HTR-8/SVneo (cell line): ENCODE measurements at places on chromosomes 1 and 21.

- peak; percentile 84 for DNase-seq
Measured at GRCh38 chr1:42966688-42967612, 8.3 kb upstream of the SLC2A1 start.

DNA sequence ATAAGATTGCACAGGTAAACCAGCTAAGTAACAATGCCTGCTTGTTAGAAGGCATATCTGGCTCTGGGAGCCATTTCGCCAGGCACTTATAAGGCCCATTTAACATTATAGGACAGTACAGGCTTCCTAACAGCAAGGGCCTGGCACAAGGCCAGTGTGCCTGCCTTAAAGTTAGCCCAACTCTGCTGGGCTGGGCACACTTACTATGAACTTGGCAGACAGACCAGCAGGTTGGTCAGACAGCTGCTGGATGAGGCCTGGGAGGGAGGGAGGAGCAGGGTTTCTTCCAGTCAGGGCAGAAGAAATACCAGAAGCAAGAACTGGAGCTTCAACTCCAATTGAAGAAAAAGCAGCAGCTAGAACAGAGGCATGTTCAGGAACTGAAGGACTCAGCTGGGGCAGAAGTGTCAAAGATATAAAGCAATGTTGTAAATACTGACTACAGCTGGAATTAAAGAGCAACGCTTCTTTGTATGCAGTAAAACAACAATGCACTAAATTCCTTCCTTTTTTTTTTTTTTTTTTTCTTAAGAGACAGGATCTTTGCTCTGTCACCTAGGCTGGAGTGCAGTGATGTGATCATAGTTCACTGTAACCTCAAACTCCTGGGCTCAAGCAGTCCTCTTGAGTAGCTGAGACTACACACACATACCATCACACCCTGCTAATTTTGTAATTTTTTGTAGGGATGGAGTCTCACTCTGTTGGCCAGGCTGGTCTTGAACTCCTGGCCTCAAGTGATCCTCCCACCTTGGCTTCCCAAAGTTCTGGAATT, 4.9 kb downstream of the CACHD1 start:
- DNase-seq: no peak

GRCh38 chr1:1291023-1291528, 10.8 kb downstream of the SCNN1D start:
- no peak for DNase-seq

GRCh38 chr1:32500387-32501209, 35.7 kb downstream of the ZBTB8B start:
- DNase-seq: no peak

- peak; percentile 83 for DNase-seq
Measured at GRCh38 chr1:11037740-11038182, 9.3 kb downstream of the MASP2 start.

DNA sequence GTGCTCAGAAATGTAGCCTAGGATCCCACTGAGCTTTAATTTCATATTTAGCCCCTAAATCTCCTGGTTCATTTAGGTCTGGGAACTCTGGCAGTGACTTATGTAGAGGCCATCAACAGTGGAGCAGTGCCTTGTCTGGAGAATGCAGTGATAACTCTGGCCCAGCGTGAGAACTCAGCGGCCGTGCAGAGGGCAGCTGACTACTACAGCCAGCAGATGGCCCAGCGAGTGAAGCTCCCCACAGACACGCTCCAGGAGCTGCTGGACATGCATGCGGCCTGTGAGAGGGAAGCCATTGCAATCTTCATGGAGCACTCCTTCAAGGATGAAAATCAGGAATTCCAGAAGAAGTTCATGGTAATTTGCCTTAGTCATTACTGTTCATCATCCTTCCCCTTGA, 17.8 kb downstream of the GBP6 start:
- DNase-seq: no peak

DNA sequence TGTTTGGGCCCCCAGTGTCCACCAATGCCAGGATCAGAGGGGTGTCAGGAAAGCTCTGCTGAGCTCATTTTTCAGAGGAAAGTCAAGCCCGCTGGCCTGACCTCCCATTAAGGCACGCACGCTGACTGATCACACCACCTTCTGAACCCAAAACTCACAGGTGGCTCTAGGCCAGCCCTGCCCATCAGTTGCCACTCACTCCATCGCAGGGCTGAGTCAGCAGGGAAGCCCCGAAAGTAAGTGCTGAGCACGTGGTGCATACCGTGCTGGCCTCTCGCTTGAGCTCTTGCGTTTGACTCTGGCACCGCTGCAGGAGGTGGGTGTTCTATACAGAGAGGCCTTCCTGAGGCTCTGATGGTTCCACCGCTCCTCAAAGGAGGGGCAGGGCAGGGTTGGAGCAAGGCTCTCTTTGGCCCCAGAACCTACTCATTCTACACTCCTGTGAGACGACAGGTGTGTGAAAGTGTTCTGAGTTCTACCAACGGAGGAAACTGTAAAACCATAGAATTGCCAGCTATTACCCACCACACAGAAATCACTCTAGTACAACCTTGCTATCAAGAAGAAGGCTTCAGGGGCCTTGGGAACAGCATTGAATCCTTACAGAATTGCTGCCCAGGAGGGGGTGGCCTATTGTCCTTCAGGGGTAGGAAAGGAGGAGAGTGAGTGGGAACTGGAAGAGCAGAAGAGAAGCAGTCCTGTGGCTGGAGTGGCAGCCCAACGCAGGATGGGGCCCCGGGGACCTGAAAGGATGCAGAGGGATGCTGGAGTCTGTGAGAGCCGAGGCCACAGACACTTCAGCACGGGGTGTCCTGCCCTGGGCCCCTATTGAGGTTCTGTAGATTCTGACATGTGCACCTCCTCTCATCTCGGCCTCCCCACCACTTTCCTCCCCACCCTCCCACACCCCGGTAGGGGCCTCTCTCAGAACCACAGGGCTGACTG, 214.7 kb upstream of the EDN2 start:
- DNase-seq: no peak

GRCh38 chr1:241096982-241097381, 260.0 kb downstream of the RGS7 start:
- no peak for DNase-seq

DNA sequence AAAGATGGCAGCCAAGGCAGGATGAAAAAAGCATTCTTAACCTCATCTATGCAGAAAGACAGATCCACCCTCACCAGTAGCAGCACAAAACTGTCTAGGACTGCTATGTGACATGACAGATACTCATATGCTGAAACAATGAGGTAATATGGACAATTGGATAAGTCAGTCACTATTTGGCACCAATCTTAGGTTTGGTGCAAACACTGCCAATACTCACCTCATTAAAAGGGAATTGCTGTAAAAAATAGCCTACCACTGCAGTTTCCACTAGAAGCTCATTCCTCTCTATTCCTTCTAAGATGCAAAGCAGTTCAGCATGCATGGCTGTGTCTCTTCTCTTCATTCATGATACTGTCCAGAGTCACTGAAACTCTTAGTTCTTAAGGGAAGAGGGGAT, 91.7 kb downstream of the TBX15 start:
- no peak for DNase-seq

DNA sequence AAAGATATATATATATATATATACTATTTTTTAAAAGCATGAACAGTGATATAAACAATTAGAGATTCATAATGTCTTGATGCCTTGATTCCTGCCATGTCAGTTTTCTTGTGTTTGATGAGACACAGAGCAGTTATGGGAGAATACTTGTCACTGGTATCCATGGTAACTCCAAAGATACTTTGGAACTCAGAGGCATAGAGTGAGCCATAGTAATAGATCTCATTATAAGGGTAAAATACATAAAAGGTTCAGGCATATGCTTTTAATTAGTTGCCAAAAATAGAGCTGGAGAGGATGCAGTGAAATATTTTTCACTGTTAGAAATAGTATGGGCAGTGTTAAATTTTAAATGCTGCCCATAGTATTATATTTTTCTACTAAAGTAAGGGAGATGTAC, 134.1 kb downstream of the SYT14 start:
- no peak for DNase-seq

- peak; percentile 53 for DNase-seq
Measured at GRCh38 chr1:206725109-206725963, 40.6 kb downstream of the MAPKAPK2 start.

- DNase-seq: no peak
Measured at GRCh38 chr1:235670157-235670776, 20.7 kb upstream of the GNG4 start.
